Cardiac fibroblast (primary cell): ENCODE measurements at places on chromosomes 16 and 17.

GRCh38 chr16:65662256-65662655 is 540.4 kb upstream of the CDH11 start:
- no peak for DNase-seq

GRCh38 chr16:89331371-89332109 is 114.0 kb downstream of the ZNF778 start:
- DNase-seq, result no peak

DNA sequence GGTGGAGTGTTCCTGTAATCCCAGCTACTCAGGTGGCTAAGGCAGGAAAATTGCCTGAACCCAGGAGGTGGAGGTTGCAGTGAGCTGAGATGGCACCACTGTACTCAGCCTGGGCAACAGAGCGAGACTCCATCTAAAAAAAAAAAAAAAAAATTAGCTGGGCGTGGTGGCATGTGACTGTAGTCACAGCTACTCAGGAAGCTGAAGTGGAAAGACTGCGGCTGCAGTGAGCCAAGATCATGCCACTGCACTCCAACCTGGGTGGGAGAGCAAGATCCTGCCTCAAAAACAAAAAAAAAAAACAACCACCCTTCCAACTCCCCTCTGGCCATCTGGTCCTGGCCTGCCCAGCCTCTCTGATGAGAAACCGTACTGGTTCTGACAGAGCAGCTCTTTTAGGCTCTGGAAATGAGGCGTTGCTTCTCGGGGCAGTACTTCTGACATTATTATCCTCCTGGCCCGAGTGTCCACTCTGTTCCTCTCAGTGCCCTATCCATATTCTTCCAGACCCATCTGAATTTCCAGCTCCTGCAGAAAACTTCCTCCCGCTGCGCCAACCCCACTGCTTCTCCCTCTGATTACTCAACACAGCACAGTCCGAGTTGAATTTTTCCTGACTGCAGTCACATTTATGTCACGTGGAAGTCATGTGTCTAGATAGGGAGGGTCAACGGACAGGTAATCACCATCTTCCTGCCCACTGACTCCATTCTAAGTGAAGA is 13.3 kb downstream of the GGA2 start:
- DNase-seq, result peak; percentile 67

DNA sequence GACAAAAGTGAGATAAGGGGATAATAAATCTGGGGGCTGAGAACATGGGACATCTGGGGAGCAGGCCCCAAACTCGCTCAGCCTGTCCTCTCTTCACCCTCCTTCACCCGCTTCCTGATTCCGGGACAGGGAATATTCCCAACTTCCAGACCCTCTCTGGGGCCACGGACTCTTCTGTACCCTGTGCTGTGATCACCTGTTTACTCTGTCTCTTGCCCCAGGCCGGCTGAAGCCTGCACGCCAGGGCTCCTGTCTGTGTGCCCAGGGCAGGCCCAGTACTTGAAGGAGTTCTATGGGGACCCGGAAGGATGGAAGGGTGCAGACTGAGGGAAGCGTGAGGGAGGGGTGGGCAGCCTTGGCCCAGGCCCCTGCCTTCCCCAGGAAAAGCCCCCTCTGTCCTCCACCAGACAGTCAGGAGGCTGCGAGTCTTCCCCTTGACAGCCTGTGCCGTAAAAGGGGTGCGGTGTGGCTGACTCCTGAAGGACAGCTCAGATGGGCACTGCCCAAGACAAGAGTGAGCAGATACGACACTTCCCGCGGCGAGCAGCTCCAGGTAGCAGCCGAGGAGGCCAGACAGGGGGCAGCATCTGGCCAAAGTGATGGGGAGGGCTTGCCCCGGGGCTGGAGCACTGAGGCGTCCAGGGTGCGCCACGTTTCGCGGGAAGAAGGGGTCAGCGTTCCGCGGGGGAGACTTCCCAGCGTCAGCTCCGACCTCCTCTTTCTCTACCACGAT is 1.0 kb upstream of the CCNF start:
- DNase-seq, result peak; percentile 32

DNA sequence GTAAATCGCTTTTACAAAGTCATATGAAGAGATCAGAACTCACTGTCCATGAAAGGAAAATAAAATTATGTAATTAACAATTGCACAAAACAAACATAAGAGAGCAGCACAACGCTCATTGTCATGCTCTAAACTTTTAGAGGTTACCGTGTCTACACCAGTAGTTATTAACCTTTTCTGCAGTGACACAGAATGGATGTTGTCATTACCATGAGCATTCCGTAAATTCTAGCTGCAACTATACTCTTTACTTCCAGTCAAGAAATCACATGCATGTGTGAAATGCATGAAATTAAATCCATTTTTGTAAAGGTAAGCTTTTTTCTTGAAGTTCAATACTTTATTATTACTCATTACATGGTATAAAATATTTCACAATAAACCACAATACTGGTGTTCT is 38.2 kb downstream of the USP32 start:
- DNase-seq, result no peak

- peak; percentile 78 for DNase-seq
Observed at GRCh38 chr17:28744104-28744971, 527 bp downstream of the TRAF4 start.

GRCh38 chr16:12811441-12812383 is 8.0 kb upstream of the CPPED1 start:
- no peak for DNase-seq

GRCh38 chr16:1107141-1107540 is 11.1 kb upstream of the C1QTNF8 start:
- no peak for DNase-seq

DNA sequence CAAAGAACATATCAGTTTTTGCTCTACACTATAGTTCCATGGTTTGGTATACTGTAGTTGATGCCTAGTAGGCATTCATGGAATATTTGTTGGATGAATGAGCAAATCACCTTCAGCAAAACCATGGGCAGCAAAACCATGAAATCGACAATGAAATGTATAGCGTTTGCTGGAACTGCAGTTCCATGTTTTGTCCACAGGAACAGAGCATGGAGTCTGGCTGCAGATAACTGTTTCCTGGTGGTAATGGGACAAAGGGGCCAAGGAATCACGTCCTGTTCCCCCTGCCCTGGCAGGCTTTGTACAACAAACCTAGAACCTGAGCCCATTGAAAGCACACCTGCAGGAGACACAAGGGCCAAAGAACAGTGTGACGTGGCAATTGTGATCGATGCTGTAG is 101.1 kb downstream of the USP31 start:
- DNase-seq, result no peak

DNA sequence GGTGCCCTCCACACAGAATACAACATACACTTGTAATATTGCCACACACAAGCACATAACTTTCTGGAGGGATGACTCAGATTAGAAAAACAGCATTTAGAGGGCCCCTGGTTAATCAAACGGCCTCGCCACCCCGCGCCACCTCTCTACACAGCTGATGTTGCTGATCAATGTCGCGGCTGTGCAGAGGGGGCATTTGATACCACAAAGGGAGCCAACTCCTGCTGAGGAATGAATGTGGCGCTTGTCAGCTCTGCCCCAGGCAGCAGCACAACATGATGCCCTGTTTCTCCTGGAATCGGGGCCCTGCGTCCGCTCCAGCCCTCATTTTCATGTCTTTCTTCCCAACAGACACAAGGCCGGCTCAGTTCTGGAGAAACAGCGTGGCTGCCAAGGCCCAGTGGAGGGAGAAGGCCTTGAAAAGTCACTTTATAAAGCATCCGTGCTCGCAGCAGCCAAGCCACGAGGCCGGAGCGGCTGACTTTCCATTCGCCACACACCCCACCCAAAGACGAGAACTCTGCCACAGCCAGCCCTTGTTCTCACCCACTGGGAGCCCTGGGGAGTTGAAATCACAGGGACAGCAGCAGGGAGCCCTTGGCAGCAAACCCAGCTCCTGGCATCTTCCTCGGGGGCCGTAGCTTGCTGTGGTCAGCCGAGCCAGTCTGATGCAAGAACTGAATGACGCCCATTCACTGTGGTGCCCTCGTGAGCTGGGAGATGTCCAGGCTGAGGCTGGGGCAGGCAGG is 65.6 kb downstream of the XYLT1 start:
- DNase-seq, result peak; percentile 76

GRCh38 chr17:8520981-8521380 is 85.3 kb downstream of the NDEL1 start:
- no peak for DNase-seq

DNA sequence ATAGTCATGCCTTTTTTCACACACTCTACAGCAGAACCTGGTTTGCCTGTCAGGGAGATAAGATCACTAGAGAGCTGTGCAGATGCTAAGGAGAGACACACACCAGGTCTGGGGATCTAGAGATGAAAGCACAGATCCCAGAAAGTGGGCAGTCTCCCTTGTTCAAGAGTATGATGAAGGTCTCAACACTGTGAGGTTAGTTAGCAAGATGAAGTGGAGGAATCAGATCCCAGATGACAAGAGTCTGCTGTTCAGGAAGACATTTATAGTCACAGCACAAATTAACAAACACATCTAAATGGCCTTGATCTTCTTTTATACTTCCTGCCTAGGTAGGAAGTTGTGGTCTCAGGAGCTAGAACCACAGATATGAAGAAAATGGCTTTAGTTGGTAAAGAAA is 23.4 kb upstream of the SKAP1 start:
- DNase-seq, result no peak

DNA sequence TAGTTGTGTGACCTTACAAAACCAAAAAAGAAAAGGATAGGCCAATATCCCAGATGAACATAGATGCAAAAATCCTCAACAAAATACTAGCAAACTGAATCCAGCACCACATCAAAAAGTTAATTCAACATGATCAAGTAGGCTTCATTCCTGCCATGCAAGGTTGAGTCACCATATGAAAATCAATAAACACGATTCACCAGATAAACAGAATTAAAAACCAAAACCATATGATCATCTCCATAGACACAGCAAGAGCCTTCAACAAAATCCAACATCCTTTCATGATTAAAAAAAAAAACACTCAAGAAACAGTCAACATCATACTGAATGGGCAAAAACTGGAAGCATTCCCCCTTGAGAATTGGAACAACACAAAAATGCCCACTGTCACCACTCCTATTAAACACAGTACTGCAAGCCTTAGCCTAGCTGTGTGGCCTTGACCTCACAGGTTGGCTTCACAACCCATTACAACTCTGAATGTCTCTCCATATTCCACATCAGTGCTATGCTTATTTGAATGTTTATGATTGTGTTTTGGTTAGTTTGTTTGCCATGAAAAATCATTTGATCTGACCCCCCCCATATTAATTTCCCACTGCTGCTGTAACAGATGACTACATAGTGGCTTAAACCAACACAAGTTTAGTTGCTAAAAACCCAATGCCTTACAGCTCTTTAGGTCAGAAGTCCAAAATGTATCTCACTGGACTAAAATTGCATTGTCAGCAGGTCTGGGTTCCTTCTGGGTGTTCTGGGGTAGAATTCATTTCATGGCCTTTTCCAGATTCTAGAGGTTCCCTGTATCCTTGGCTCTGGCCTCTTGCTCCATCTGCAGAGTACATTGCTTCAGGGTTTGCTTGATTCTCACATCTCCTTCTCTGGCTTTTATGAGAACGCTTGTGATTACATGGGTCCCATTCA is 257.1 kb upstream of the DYNLRB2 start:
- no peak for DNase-seq

DNA sequence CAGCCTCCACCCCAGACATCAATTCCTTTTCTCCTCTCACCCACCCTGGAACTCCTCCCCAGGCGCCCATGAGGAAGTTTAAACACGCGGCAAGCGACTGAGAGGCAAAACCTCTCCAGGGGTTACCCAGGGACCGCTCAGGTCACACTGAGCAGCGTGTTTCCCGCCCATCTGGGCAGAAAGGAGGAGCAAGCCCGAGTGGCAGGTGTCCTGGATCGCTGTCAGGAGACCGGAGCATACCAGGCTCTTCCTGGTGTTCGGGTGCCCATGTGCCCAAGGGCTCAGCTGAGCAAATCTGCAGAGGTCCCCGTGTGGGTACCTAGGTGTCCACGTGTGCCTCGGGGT is 491 bp downstream of the SLC25A19 start:
- DNase-seq, result no peak
